ENCODE measurements at places on chromosomes 7 and 10.

DNA sequence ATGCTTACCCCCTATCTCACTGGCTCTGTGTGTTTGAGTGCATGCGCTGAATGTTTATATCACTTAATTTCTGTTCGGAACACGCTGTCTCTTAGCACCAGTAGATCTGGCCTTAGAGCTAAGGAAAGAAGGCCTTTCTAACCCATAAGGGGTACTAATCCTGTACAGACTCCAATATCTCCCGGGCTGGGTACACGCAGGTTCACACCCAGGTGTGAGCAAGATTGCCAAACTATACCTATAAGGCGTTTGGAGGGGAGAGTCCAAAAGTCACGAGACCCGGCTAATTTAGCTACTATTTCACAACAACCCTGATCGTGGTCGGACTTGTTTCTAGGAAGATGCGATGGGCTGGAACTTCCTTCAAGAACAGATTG lies 727 bp upstream of the PDSS1 start:
- peak; percentile 66 for DNase-seq

DNA sequence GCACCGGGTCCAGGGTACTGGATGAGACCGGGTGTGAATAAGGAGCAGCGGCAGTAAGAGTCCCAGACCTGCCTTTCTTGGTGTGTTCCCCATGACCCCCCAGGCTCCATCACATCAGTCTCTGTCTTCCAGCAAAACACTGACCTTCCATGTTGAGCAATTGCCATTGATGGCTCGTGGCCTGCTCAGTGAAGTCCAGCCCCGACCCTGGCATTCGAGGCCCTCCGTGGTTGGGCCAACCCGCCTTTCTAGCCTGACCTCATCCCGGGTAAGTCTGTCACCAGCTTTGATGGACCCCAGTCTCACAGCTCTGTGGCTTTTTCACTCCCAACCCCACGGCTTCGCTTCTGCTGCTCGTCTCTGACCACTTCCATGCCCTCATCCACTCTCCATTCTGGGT lies 6.4 kb downstream of the MMP21 start:
- no peak for DNase-seq

DNA sequence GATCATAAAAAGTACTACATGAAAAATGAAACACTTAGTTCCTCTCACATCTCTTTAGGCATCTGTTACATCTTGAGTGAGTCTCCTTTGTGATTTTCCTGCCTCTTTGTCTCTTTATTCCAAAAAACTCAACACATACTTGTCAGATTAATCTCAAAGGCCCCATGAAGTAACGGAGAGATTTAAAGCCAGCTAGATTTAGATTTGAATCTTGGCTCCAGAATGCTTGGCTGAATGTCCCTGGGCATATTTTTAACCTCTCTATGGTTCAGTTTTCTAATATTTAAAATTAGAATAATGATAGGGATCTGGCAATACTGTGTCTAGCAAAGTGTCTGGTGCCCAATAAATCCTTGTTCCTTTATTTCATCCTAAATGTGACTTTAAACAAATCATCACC lies 140.0 kb downstream of the DGKB start:
- DNase-seq, result no peak

- DNase-seq, result no peak
Observed at GRCh38 chr10:113516061-113516460, 36.8 kb upstream of the HABP2 start.

DNA sequence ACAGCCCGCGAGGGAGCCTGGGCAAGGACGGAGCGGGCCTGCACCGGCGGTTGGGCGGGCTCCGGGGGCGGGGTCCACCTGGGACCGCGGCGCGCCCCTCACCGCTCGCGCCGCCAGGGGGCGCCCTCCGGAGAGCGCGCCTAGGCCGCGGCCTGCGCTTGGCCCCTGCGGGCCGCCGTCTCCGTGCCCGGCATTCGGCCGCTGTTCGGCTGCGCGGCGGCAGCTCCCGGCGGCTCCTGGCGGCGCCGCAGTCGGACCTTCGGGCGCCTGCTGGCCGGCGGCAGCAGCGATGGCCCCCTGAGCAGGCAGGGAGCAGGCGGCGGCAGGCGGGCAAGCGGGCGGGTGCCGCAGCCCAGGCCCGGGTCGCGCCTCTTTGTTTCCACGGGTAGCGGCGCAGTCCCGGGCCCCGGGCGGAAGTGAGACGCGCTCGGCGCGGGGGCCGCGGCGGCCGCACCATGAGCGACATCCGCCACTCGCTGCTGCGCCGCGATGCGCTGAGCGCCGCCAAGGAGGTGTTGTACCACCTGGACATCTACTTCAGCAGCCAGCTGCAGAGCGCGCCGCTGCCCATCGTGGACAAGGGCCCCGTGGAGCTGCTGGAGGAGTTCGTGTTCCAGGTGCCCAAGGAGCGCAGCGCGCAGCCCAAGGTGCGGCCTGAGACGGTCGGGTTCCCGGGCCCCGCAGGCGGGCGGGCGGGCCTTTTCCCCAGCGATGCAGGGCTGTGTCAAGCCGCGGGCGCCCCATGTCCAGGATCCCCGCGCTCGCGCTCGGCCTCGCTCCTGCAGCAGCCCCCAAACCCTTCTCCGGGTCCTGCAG lies at the start of gene INTS15:
Gene INTS15 (plus strand): TSS at position 193 of the 816 bp plus-strand sequence. CDS start 263 bp downstream, at position 456.
- peak; percentile 36 for DNase-seq

DNA sequence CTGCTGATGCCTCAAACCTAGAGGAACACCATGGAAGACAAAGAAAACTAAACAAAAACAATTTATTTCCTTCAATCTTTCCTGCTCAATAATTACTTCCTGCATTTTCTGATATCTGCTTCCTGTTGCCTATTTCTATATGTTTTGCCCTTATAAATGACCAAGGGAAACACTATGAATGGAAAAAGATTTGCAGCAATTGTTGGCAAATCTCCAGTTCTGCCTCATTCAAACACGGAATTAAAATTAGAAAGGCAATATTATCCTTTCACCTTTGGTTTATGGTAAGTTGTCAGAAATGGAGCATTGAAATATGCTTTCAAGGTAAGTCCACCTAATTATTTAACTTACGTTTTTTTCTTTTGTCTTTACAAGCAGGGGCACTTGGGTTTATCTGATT lies 552.2 kb upstream of the ANKRD30A start:
- DNase-seq, result no peak

GRCh38 chr10:84256510-84257342 lies 11.9 kb downstream of the RGR start:
- peak; percentile 7 for DNase-seq

GRCh38 chr10:30359373-30360206 lies 10.5 kb upstream of the MTPAP start:
- DNase-seq, result peak; percentile 45

DNA sequence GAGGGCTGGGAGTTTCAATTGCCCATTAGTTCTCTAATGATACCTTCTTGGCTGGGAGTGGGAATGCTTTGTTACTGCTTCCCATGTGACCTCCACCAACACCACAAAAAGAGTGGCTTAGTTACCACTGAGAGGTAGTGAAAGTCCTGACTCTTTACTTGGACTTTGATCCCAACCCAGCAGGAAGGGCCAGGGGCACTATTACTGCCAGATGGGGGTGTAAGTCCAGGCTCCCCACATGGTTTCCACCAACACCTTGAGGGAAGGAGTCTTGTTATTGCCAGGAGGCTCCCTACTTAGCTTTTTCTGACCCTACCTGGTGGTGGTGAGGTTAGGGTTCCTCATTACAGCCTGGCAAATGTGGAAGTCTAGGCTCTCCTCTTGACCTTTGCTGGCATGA lies 11.4 kb downstream of the GGCT start:
- DNase-seq, result no peak

DNA sequence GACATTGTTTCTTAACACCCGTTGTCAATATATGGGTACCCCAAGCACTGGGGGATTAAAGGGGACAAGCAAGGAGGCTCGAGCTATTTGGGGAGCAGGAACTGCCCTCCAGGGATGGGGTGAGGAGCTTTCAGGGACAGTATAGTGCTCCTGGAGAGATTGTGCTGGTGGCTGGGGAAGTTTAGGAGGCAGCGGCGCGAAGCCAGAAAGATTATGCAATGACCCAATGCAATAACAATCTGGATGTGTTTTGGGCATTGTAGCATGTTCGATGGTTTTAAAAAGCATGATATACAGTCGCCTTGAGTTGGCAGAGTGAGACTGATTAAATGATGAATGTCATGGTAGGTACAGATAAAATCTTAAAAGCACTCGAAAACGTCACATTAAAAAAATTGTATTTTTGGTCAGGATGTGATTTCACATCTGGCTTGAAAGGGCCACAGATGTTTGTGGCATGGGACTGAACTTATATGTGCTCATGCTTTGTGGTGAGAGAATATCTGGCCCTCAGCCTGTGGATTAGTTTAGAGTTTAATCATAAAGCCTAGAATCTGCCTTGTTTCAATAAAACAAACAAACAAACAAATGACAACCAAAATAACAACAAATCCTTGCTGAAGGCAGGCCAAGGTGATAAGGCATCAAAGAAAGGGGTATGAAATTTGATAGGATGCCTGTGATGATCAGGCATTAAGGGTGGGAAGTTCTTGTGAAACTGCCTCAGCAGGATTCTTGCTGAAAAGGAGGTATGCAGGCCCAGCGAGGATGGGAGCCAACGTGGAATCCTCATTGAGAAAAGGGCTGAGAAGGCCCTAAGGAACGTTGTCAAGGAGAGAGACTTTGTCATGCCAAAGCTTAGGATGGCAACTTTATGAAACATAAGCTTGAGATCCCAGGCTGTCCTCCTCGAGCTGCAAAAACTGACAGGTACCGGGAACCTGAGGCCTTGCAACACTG lies 417.1 kb upstream of the KLF6 start:
- DNase-seq, result no peak

GRCh38 chr10:34780818-34781380 lies 34.2 kb downstream of the PARD3 start:
- DNase-seq, result no peak

DNA sequence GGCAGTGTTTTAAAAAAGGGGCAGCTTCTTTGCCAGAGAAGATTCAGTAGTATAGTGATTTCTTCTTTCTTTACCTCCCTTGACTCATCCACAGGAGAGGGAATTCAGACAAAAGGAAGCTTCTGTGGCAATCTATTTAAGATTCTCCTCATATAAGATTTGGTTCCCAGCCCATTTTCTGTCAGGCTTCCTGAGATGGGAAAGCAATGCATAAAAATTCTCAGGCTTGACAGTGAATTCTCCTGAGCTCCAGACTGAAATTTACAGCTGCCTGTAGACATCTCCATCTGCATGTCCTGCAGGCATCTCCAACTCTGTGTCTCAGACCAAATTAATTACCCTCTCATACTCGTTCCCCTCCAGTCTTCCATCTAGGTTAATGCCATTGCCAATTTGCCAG lies 72.8 kb downstream of the TSPAN12 start:
- DNase-seq, result no peak

DNA sequence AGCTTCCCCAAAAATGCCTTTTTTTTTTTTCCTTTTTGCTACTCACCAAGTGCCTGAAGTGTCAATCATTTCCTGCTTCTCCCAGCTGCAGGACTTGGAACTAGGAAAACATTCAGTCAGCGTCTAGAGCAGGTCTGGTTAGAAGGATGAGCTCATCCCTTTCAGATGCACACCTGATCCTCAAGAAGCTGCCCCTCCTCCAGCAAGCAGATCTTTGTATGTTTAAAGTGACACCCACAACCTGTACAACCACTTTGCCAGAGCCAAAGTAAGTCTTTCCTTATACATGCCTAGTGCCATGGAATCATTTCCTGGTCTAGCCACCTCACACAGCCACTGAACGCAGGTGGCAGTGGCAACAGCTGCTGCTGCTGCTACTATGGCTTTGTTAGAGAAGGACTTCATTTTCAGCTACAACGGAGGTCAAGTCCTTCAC lies 10.4 kb upstream of the USP54 start:
- peak; percentile 86 for DNase-seq

GRCh38 chr7:45885264-45885882 lies 2.9 kb upstream of the IGFBP1 start:
- DNase-seq, result peak; percentile 75

GRCh38 chr7:326273-326672 lies 36.3 kb downstream of the FOXL3 start:
- no peak for DNase-seq

- no peak for DNase-seq
Observed at GRCh38 chr7:151223728-151224127, 3.3 kb downstream of the ABCF2 start.

GRCh38 chr7:108091461-108091831 lies 38.7 kb downstream of the LAMB4 start:
- no peak for DNase-seq

- DNase-seq, result no peak
Observed at GRCh38 chr7:50660040-50660829, 95.0 kb upstream of the DDC start.

DNA sequence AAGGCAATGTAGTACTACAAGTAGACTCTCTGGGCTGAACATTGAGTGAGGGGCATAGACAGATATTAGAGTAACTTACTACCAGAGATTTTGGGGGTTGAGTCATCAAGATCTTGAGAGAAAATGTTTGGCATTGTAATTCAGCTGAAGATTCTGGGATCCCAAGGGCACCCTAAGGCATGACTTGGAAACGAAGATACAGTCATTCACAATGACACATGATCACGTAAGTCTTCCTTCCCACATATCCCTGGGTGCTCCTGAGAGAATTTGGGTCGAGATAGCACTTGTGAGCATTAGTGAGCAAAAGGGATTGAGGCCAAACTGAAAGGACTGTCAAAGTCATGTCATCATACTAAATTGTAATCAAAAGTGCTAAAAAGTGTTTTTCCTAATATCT lies 192.5 kb upstream of the PCLO start:
- DNase-seq, result no peak

GRCh38 chr10:80090121-80090520 lies 11.7 kb downstream of the TMEM254 start:
- no peak for DNase-seq

- DNase-seq, result no peak
Observed at GRCh38 chr7:55211726-55212125, 153.4 kb upstream of the LANCL2 start.

DNA sequence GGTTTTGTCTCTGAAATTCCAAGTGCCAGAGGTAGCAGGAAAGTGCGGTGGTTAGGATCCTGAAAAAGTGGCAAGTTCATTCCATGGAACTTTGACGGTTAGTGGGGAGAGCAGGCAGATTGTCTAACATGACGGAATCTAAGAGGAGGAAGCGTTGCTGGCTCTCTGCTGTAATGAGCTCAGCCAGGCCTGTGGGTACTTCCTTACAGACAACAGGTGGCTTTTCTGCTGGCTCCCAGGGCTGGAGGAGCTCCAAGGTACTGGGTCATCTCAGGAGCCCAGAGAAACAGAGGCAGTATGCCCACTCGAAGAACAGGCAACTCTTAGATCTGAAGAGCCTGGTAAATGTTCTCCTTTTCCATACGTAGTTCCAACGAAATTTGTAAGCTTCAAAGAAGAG lies 3.1 kb upstream of the AIFM2 start:
- DNase-seq, result no peak

DNA sequence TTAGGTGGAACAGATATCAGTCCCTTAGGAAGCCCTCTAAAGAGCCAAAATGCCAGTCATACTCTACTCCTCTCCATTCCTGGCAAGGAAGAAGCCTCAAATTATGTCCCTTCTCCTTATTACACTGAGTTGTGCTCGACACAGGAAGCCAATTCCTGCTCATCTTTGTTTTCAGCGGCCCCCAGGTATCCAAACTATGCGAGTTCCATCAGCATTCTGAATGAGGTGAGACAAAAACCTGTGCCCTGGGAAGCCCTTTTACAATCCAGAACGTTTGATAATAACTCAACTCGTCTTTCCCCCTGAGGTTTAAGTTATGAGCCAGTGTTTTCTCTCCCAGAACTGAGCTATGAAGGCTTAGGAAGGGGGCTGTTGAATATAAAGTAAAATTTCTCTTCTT lies 580.5 kb downstream of the NXPH1 start:
- DNase-seq, result no peak

GRCh38 chr10:3654980-3655379 lies 130.0 kb downstream of the KLF6 start:
- no peak for DNase-seq

GRCh38 chr7:123522066-123522465 lies 12.3 kb downstream of the IQUB start:
- DNase-seq, result peak; percentile 99

- DNase-seq, result no peak
Observed at GRCh38 chr10:78724846-78725245, 343.9 kb upstream of the ZMIZ1 start.

Data from renal cortical epithelial cell (primary cell).